ENCODE measurements at places on chromosomes 2 and 18.

DNA sequence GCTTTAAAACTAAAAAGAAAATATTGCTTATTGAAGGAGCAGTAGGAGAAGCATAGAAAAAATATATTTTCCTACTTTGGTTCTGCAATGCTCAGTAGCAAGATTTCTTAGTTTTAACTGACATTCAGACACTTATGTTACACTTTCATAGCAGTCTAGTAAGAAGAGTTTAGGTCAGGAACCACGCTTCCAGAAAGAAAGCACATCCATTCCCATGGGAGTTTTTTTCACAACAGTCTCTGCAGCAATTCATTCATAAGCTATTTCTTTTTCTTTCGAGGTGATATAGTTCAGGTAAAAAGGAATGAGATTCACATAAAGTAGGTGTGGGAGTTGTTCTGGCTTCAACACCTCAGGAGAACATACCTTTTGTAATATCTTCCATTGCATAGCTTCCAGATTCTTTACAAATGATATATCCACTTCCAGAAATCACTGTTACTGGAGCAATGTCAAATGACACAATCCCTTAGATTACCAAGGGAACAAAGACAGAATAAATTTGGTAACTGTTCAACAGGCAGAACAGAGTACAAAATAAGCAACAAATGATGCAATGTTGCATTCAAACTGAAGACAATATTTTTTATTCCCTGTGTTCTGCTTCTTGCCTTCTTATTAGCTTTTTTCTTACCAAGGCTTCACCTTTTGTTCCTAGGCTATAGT lies 95.2 kb upstream of the GULP1 start:
- DNase-seq: no peak

GRCh38 chr2:240809276-240809675 lies 10.7 kb downstream of the KIF1A start:
- no peak for DNase-seq

DNA sequence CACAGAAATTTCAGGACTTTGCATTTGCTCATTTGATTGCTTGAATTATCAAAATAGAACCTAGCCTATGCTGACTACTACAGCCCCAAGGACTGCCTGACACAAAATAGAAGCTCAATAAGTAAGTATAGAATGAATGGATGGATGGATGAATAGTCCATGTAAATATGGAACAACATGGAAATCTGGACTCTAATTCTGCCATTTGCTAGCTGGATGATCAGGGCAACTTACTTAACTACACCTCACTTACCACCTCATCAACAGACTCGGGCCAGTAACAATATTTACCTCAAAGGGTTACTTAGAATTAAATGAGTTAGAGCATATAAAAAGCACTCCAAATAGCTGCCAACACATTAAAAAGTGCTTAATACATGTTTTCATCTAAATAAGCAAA lies 50.6 kb downstream of the NBAS start:
- DNase-seq: no peak

DNA sequence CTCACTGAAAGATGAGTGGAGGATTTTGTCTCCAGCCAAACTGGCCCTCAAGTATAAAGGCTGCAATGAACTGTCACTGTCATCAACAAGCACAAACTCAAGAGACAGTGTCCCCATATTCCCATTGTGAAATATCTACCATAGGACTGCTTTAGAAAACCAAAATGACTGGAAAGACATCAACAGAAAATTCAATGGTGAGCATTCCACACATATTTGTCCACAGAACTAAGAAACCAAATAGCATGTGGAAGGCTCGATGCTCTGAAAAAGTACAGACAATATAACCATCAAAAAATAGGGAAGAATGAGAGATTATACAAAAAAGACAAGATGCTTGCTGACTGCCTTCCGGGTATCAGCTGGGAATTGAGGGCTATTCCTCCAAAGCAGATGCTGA lies 37.6 kb downstream of the TGFBRAP1 start:
- no peak for DNase-seq

DNA sequence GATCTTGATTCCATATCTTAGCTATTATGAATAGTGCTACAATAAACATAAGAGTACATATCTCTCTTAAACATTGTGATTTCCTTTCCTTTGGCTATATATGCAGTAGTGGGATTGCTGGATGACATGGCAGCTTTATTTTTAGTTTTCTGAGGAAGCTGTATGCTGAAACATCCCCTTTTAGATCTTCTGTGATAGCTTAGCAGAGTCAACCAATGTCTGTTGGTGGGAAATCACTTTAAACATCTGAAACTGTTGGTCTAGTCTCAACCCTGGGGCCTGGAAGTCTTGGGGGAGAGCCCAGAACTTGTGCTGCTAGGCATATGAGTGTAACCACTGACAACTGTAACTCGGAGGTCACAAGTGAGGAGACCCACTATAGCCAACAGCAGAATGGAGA lies 378.6 kb upstream of the SLC14A2 start:
- DNase-seq: no peak

DNA sequence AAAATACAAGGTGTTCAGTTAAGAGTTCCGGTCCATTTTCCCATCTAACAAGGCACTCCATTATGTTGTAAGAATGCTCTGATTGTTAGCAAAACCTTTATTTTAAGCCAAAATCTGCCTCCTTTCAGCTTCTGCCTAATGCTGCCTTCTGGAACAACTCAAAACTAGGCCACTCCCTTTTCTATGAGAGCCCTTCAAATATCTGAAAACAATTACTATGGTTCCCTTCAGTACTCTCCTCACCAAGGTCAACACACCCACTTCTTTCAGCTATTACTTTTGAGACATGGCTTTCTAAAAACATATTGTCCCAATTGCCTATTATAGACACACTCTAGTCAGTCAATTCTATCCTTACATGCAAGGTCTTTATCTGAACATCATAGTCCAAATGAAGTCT lies 429.4 kb downstream of the ERBB4 start:
- DNase-seq: no peak

DNA sequence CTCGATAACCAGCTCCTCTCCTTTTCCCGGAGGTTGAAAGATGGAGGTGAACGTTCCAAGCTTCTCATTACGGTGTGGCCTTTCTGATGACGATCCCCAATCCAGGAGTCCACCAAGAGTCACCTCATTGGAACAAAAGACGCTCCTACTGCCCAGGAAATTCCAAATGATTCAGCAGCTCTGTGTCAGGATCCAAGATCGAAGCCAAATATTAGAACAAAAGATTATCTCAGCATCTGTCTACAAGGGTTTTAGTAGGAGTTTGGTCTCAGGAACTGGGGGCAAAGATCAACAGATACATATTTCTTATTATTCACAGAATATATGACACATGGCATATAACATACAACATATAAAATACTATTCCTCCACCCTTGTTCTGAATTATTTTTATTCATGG lies 161.1 kb upstream of the RAB12 start:
- no peak for DNase-seq

DNA sequence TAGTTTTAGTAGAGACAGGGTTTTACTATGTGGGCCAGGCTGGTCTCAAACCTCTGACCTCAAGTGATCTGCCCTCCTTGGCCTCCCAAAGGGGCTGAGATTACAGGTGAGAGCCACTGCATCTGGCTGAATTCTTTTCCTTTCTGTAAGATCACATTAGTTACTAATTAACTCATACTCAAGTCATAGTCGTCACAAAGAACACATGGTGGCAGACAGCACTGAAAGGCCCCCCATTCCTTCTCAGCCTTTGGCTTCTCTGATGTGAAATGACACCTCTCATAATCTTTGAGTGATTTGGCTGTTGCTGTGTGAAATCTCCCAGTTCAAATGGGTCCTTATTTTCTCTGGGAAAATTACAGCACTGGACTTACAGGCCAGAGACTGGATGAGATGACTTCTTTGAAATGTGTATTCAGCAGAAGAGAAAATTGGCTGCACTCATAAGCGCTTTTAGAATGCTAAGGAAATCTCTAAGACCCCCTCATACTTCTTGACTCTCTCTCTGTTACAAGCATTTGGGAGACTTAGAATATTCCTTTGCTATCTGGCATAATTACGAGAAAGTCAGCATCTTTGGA lies 764.8 kb downstream of the RNF144A start:
- no peak for DNase-seq

GRCh38 chr2:168529054-168529833 lies 73.2 kb downstream of the CERS6 start:
- no peak for DNase-seq

Data from activated naive CD8-positive, alpha-beta T cell treated with anti-CD3 and anti-CD28 coated beads, Interleukin-2, amount 50 U/mL, for 24 hours (primary cell).